ENCODE measurements at places on chromosomes 1 and 21.

- no peak for DNase-seq
These were observed 68.5 kb downstream of the FASLG start for GRCh38 chr1:172727275-172727857.

GRCh38 chr1:232548691-232549090 is 81.2 kb downstream of the SIPA1L2 start:
- no peak for DNase-seq

- no peak for DNase-seq
These were observed 9.6 kb upstream of the NVL start for GRCh38 chr1:224339442-224340033.

DNA sequence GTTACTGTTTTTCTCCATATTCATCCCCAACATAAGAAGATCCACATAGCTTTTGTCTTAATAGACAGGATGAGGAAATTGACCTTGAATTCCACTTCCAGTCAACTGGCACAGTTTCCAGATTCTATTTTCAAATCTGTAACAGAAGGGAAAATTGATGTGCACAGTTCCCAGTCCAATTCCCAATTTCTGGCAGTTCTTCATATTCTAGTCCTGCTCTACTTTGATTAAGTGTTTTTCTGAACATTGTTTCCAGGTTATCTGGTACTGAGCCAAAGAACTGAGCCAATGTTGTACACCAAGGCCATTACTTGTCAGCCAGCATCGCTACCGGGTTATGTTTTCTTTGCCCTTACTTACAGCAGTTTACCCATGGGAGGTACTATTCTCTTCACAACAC is 1755.4 kb downstream of the PLA2G4A start:
- no peak for DNase-seq

DNA sequence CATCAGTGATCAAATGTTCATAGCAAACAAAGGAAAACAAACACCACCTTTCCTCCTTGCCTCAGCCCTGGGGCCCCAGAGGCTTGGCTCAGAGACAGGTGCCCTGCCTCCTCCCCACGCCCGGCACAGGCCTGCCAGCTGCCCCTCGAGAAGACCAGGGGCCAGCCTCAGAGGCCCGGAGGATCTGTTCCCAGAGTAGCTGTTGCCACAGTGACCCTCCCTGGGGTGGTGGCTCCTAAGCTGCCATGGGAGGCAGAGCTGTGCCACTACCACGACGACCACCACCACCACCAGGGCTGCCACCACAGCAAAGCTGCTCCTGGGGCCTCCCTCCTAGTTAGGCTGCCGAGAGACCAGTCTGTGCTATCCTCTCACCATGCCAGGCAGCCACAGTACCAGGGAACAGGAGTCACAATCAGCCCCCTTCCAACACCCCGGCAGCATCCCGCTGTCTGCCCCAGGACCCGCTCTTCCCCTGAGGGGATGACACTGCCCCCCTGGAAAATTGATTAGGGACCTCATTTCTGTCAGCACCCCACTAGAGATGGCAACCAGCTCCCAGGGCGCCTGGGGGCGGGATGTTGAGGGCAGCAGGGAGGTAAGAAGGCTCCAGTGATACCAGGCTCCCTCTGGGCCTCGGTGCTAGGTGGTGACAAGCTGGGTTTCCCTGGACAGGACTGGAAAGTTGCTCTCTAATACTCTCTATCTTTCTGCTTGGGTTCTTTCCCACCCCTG is 30.5 kb downstream of the KCNC4 start:
- no peak for DNase-seq

- no peak for DNase-seq
These were observed 44.0 kb downstream of the EDN2 start for GRCh38 chr1:41440321-41441085.

DNA sequence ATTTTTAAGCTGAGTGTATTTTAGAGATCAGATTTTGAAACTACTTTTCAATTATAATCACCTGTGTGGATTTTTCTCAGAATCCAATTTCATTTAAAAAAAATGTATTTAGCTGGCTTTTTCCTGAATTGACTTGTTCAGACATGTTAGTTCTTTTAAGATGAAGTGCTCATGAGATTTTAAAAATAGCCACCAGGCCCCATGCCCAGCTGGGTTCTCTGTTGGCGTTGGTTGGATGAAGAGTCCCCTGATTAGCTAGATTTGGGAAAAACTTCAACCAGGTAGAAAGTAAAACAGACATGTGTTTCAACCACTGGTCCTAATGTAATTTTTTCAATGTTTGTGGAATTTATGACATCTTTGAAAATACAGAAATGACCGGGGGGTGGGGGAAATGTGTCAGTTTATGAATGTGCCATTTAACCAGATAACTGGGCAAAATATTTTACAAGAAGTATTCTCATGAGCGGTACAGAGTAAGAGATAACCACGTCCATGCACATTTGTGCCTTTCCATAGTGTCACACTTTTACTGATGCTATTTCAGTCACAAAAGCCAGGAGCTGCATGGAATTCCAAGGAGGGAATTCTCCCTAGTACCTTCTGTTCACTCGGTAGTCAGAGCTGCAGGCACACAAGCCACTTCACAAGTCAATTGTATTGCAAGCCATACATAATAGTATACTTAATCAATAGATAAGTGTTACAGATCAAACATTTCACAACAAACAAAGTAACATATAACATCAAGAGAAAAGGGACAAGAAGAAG is 51.1 kb downstream of the KCNK1 start:
- no peak for DNase-seq

DNA sequence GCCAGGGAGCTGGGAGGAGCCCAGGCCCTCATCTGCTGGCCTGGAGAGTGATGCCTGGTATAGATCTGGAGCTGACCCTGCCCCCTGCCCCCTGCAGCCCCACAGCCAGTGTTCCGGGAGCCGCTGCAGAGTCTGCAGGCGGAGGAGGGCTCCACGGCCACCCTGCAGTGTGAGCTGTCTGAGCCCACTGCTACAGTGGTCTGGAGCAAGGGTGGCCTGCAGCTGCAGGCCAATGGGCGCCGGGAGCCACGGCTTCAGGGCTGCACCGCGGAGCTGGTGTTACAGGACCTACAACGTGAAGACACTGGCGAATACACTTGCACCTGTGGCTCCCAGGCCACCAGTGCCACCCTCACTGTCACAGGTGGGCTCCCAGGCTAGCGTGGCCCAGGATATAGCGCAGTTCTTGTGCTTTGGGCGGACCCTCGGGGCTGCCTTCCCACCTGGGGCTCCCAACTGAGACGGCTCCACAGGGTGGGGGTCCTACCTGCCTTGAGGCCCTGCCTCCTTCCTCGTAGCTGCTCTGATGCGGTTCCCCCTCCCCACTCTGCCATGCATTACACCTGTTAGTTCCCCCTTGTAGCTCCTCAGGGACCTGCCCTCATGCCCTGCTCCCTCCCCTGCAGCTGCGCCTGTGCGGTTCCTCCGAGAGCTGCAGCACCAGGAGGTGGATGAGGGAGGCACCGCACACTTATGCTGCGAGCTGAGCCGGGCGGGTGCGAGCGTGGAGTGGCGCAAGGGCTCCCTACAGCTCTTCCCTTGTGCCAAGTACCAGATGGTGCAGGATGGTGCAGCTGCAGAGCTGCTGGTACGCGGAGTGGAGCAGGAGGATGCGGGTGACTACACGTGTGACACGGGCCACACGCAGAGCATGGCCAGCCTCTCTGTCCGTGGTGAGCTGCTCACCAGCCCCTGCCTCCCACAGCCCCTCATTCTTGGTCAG is 98.7 kb downstream of the OBSCN start:
- DNase-seq = no peak

GRCh38 chr1:93042187-93043056 is 36.7 kb upstream of the MTF2 start:
- no peak for DNase-seq

- no peak for DNase-seq
These were observed 163.2 kb downstream of the SNX7 start for GRCh38 chr1:98824736-98825135.

DNA sequence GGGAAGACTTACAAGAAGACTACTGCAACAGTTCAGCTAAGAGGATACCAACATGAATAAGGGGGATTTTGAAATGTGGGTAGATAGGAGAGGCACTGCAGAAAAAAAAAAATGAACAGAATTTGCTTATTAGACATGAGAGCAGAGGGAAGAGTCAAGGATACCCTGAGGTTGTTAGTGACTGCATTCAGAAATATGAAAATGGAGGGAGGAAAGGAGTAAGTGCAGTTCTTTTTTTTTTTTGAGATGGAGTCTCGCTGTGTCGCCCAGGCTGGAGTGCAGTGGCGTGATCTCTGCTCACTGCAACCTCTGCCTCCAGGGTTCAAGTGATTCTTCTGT is 23.3 kb downstream of the INPP5B start:
- DNase-seq = no peak

DNA sequence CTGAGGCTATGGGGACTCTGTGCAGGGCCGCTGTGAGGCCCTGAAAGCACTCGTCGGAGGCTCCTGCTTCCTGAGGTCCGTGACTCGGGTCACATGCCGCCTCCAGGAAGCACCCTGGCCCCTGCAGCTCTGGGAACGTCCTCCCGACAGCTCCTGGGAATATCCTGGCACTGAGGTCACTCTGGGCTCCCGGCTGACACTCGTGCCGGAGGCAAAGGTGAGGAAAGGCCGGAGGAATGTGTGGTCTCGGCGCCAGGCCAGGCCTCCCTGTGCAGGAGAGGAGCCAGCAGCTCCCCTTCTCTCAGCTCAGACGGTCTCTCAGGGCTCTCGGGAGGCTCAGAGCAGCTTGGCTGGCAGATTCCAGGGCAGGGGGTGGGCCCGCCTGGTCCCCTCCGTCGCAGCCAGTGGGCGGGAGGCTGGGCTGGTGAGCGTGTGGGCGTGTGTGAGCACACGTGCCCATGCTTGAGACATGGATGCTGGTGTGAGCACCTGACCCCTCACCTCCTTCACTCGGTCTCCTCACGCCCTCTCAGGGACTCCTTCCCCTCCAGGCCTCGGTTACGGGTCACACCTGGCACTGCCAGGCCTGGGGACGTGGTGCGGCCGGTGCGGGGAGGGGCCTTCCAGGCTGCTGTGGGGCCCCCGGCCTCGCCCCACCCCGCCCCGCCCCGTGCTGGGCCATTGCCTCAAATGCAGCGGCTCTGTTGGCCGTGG is 5.5 kb upstream of the RNF223 start:
- DNase-seq = no peak

GRCh38 chr1:192787914-192788585 is 20.8 kb upstream of the RGS2 start:
- DNase-seq = no peak

DNA sequence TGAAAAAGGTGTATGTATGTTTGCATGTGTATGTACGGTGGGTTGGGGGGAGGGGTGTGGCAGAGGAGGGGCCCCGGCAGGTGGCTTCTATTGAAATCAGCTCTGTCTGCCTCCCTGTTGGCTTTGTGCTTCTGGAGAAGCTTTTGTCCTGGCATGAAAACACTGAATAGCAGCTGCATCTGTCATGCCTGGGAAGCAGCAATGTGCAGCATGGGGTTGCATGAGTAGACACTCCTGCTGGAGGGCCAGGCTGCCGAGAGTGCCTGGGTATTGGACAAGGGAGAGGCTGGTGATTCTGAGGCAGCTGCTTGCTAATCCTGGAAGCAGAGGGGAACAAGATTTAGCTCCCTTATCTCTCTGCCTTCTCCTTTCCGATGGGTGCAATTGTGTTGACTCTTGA is 20.5 kb downstream of the MAPKAPK2 start:
- DNase-seq = no peak

DNA sequence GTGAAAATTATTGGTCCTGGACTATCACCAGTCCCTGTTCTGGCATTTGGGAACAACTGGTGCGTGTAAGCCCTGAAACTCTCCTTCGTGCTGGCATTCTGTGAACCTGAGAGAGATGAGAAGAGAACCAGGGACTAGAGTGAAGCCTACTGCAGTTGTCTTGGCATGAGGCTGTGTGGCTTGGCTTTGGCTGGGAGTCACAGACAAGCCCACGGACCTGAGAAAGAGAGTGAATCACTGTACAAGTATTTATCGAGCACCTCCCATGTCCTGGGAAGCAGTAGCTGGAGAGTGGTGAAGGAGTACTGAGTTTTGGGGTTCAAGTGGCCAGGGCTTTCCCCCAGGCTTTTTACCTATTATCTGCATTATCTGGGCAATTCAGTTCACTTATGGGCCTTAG is 63.3 kb downstream of the FGGY start:
- no peak for DNase-seq

- DNase-seq = no peak
These were observed 30.0 kb downstream of the C2CD2 start for GRCh38 chr21:41923631-41924367.

DNA sequence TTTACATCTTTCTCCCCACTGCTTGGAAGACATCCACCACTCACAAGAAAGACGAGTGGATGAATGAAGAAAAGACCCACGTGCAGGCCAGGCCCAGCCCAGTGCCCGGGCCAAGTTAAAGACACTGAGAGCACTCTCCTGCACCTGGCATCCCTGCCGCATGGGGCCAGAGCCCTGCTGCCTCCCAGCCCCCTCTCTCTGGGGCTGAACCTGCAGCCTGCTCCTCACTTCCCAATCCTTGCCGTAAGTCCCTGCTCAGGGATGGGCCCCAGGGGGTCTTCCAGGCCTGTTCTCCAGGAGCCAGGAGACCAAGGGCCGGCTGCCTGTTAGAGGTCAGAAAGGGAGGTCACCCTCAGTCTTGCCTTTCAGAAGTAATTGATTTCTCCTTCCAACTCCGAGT is 168.5 kb upstream of the ZC3H12A start:
- no peak for DNase-seq

DNA sequence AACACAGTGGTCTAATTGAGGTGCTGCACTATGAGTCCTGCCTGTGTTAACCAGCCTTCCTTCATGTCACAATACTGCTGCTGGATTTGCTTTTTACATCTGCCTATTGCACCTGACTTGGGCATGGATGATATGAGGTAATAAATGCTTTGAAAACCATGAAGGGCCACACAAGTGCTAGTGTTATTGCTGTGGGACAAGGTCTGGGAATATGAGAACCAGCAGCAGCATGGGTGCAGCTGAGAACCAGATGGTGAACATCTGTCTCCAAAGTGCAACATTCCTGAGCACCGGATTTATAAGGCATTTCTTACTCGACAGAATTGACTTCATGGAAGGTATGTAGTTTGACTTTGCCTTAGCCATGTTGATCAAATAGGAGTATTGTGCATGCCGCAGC is 16.6 kb downstream of the TRIM45 start:
- DNase-seq = no peak

DNA sequence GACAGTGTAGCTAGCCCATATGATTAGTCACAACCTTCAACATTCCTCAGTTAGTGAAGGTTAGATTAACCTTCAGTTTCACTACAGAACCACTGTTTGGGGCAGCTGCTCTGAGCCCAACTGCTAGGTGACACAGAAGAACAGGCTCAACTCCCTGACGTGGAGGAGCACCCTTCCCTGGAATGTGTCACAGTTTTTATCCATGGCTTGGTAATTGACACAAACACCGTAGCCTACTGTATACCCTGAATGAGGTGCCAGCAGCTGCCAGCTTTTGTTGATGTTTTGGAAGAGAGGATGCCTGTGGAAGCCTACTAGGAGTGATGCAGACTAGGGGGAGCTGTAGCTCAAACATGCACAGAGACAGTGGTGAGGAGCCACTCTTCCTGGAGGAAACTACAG is 56.6 kb upstream of the CR2 start:
- DNase-seq = no peak

- no peak for DNase-seq
These were observed 4.2 kb upstream of the SMYD2 start for GRCh38 chr1:214276786-214277185.

GRCh38 chr1:204650911-204651570 is 34.5 kb downstream of the LRRN2 start:
- no peak for DNase-seq

GRCh38 chr21:41776778-41777177 is 9.9 kb upstream of the RIPK4 start:
- no peak for DNase-seq

GRCh38 chr1:37641059-37641458 is 6.4 kb upstream of the RSPO1 start:
- no peak for DNase-seq

All from esophagus squamous epithelium (tissue), 5 donors.